Activated T-cell treated with anti-CD3 and anti-CD28 coated beads, Interleukin-2, amount 50 U/mL, for 48 hours (primary cell): ENCODE measurements at places on chromosomes 11 and 22.

DNA sequence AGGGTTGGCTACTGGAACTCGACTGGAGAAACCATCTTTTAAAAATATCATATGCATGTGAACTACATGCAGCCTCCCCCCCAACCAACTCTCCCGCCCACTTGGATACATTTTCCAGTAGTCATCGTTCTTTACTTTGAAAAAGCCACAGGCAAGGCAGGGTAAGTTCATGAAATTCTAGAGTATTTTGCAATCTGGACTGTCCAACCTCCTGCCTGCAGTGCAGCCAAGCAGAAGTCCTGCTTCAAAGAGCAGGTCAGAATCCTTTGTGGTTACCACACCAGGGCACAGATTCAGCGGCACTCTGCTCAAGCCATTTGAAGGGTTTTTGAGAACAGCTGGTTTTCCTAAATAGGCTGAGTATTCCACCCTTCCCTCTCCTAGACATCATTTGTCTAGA, 12.1 kb downstream of the ELF5 start:
- DNase-seq: no peak

- DNase-seq: no peak
Measured at GRCh38 chr11:81072273-81072672, 1631.4 kb upstream of the TENM4 start.

- DNase-seq: no peak
Measured at GRCh38 chr11:86660088-86660487, 12.3 kb downstream of the ME3 start.

DNA sequence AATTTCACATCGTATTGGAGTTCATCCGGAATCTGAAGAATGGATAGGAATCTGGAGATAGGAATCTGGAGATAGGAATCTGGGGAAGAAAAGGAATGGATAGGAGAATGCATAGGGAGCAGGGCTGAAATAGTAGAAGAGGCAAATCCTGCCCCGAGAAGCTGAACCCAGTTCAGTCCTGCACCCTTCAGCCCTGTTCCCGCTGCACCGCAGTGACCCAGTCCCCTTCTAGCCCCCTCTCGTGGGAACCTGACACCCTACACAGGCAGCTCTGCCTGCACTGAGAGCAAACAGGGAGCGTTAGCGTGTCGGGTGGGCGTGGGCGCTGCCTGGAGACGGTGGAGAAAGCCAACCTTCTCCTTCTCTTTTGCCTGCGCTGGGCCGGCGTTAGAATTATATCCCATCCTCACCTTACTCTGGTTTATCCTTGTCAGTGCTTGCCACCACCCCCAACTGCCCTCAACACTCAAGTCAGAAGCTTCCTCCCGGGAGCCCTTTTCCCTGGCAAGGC, 1.0 kb upstream of the CCKBR start:
- DNase-seq: peak; percentile 31

GRCh38 chr11:8009856-8010255, 22.7 kb downstream of the EIF3F start:
- DNase-seq: no peak

DNA sequence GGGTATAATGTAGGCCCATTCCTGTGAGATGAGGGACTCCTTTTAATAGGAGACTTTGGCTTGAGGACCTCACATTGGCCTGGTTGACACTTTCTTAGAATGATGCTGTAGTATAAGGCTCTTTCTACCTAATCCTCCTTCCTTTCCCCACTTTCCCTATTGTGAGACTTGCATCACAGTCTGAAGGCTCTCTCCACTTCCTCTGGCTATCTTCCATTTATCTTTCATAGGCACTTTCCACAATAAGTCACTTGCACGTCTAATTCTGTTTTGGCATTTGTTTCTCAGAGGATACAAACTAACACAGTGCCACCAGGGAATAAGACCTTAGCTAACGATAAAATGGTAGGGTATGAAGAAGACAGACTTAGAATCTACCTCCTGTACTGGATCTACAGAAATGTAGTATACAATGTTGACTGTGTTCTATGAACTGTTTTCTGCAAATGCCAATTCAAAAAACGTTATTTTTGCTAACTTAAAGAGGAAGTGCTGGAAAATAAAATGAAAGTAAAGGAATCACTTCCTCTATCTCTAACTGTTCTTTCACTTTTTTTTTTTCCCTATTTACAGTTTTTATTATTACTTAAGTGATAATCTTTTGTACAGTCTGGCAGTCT, 17.9 kb upstream of the PDE3B start:
- no peak for DNase-seq

DNA sequence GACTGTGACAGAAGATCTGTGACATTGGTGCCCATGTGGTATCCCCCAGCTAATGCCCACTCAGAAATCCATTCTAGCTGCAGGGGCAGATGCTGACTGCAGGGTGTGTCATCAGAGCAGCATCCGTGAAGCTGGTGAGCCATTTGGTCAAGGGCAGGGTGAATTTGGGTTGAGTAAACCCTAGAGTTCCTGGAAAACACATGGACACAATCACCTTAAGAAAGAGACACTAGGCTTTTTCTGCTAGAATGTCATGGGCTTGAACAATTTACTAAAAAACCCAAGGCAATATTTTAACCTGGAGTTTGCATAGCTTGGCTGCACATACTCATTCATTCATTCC, 100.0 kb downstream of the ADAMTS15 start:
- DNase-seq: no peak

- no peak for DNase-seq
Measured at GRCh38 chr11:64026575-64027205, 9.0 kb upstream of the FLRT1 start.

DNA sequence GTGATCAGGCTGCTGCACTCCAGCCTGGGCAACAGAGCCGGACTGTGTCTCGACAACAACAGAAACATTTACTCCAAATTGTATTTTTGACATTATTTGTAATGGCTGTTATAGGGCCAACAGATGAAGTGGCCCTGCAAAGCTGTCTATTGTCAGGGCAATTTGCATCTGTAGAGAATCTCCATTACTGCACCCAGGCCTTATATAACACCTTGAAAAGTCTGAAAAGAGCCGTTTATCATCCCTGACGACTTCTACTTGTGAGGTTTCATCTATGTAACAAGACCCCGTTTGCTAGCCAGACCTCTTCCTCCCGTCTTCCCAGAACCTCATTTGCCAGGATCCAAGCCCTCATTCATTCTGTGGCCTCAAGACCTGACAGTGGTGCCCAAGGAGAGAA, 9.1 kb upstream of the CTTN start:
- no peak for DNase-seq

DNA sequence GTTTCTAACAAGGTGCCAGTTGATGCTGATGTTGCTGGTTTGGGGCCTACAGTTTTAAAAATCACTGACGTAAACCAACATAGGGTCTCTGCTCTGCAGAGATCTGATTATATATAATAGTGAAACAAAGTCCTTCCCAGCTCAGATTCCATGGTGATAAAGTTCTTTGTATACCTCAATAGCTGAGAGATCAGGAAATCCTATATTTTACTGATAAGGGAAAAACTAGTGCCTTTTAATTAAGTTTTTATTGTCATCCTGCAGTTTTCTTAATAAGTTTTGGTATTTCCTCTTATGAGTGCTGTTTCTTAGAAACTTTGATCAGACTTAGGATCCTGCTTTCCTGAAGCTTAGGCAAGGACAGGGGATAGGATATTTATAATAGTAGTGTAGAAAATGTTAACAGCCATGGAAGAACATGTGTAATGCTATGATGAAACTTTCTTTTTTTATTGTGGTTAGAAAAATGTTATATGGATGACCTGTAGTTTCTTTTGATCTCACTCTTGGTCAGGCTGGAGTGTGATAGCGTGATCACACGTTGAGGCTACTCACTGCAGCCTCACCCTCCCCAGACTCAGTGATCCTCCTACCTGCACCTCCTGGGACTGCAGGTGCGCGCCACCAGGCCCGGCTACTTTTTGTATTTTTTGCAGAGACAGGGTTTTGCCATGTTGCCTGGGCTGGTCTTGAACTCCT, 14.1 kb downstream of the CAPRIN1 start:
- DNase-seq: peak; percentile 50

- DNase-seq: no peak
Measured at GRCh38 chr11:47415091-47415854, 6.9 kb downstream of the SLC39A13 start.

- no peak for DNase-seq
Measured at GRCh38 chr11:86627776-86628455, 44.5 kb downstream of the ME3 start.

GRCh38 chr11:72872012-72872411, 57.8 kb downstream of the ATG16L2 start:
- DNase-seq: no peak

GRCh38 chr11:70910835-70911234, 341.5 kb downstream of the SHANK2 start:
- DNase-seq: no peak

- DNase-seq: no peak
Measured at GRCh38 chr11:18548001-18548400, 21.3 kb upstream of the TSG101 start.

DNA sequence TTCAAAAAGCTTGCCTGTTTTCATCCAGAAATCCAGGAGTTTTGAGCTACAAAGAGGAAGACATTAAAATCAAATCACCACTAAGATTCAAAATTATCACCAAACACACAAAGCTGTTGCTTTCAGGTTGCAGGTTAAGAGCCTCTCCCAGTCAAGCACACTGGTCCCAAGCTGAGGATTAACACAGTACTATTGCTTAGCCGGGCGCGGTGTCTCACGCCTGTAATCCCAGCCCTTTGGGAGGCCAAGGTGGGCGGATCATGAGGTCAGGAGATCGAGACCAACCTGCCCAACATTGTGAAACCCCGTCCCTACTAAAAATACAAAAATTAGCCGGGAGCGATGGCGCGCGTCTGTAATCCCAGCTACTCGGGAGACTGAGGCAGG, 1165.1 kb downstream of the LRRC4C start:
- DNase-seq: no peak

- no peak for DNase-seq
Measured at GRCh38 chr11:19852288-19852687, 139.7 kb downstream of the NAV2 start.

- no peak for DNase-seq
Measured at GRCh38 chr11:30502305-30502704, 83.8 kb downstream of the MPPED2 start.

DNA sequence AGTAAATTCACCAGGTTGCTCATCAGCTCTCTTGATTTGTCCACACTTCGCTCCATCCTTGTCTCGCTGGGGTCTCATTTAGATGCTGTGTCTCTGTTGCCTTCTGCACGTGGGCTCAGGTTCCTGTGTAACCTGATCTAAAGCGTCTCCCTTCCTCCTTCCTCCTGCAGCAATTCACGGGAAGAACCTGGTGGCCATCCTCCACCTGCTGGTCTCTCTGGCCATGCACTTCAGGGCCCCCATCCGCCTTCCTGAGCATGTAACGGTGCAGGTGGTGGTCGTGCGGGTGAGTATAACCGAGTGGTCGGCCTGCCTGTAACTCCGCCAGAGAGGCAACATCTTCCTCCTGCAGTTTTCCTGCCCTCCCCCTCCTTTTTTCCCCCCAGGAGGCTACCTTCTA, 48.0 kb upstream of the PARVG start:
- no peak for DNase-seq

DNA sequence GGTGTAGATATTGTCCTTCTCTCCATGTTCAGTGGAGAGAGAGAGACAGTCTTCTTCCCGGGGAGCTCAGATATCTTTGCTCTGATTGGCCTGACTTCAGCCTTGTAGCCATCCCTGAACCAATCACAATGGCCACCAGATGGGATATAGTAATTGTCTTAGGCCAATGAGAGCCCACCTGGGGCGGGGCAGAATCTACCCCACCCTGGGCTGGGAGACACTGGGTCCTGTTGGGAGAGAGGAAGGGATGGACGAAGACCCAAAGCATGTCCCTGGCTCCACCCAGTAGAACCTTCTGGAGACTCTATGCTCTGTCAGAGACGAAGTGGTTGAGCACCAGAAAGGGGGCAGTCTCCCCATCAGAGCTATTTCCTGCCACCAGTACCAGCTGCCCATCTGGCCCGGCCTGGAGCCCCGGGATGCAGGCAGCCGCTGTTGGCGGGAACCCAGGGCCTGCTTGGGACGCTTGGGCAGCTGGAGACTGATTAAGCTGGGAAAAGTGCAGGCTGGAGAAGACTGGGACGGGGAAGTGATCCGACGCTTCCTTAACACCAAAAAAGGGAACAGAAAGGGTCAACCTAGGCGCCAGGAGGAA, 31.6 kb upstream of the CBX7 start:
- no peak for DNase-seq

DNA sequence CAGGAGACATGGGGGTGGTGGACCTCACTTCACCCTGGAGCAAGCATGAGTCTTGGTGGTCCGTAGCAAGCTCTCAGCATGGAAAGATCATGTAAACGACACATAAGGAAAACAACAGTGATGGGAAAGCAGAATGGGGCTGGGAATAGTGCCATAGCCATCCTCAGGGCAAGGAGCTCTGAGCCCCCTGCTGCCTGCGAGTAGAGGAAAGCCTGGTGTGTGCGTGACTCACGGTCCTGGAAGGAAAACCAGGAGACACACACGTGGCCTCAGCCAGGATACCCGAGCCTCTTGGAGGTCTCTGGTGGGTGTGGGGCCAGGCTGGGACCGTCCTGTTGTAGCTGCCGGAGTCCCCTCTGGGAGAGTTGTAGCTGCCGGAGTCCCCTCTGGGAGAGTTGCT, 12.4 kb downstream of the SHANK3 start:
- no peak for DNase-seq

GRCh38 chr11:442611-443081, 835 bp upstream of the ANO9 start:
- DNase-seq: no peak

DNA sequence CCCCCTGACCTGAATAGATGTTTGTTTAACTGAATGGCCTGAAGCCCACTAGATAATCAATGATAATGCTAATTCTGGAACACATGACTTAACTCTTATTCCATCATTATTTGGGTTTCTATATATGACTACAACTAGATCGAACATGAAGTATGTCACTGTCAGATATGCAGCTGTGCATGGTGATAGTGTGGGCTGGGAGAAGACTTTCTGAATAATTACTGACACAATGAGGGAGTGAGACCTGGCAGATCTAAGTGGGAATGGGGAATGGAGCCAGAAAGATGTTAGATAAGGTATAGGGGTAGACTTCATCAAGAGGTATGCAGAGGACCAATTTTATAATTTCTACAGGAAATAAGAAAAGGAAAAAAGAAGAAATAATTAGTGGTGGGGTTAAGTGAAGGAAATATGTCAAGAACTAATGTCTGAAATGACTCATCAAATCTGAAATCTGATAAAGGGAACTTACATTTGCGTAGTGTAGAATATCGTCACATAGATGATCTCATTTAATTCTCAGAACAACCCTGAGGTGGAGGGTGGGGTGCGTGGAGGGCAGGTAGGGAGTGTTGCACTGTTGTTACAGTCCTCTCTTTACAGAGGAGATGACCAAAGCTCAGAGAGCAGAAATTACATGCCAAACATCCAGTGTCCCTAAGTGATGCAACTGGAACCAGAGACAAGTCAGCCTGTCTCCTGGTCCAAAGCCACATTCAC, 68.2 kb upstream of the EED start:
- peak; percentile 77 for DNase-seq

- no peak for DNase-seq
Measured at GRCh38 chr11:28964811-28965210, 856.6 kb downstream of the METTL15 start.

DNA sequence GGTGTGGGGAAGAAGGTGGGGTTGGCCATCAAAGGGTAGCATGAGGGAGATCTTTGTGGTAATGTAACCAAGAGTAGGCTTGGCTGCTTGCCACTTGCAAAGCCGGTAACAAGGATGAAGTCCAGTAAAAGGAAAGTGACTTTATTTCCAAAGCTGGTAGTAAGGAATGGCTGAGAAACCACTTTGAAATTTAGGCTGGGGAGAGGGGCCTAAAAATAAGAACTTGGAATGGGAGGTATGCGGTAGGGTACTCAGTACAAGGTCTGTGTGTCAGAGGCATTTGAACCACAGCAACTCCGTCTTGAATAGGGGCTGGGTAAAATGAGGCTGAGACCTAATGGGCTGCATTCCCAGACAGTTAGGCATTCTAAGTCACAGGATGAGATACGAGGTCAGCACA, 216.0 kb upstream of the ISX start:
- DNase-seq: no peak
